ENCODE measurements at places on chromosomes 4 and X.

DNA sequence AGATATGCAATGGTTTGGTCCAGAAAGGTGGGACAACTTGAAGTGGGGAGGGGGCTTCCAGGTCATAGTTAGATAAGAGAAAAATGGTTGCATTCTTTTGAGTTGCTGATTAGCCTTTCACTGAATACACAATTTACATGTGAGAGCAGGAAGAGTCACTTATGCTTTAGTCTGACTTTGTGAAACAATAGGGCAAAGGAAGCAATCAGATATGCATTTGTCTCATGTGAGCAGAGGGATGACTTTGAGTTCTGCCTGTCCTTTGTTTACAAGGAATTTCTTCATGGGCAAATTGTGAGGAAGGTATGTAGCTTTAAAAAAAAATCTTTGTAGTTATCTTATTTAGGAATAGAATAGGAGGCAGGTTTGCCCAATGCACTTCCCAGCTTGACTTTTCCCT, 12.9 kb downstream of the SMIM9 start:
- no peak for DNase-seq

GRCh38 chr4:2092669-2093053, 33.5 kb downstream of the NAT8L start:
- DNase-seq: no peak

- no peak for DNase-seq
These were observed 33.8 kb upstream of the LRBA start for GRCh38 chr4:151048913-151049312.

DNA sequence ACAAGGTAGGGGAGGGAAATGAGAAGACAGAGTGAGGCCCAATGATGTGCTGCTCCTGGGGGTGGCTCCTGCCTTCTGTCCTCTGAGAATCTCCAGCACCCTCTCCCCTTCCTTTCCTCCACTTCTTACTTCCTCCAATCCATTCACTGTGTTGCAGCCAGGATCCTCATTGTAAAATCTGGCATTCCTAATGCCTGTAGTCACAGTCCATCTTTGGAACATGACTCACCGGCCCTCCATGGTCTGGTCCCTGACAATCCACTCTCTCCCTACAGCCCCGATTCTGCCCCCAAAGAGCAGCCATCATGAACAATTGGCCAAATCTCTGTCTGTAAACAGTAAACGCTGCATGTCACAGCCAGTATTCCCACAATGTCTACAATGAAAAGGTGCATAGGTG, 72.9 kb downstream of the CLNK start:
- DNase-seq: no peak

- DNase-seq: no peak
These were observed at the start of gene DMP1 for GRCh38 chr4:87649980-87650379. TSS of gene DMP1 (plus strand) at chr4:87650280. CDS start at chr4:87656493, 6,213 bp downstream.

- DNase-seq: no peak
These were observed 8.0 kb upstream of the CCDC110 start for GRCh38 chr4:185479507-185479971.

- no peak for DNase-seq
These were observed 147.9 kb upstream of the CTSO start for GRCh38 chr4:156101571-156101970.

DNA sequence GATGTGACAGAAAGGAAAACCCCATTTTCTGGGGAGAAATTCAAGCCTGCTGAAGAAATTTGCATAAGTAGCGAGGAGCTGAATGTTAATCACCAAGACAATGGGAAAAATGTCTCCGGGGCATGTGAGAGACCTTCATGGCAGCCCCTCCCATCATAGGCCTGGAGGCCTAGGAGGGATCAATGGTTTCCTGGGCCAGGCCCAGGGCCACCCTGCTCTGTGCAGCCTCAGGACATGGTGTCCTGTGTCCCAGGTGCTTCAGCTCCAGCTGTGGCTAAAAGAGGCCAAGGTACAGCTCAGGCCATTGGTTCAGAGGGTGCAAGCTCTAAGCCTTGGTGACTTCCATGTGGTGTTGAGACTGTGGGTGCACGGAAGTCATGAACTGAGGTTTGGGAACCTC, 31.2 kb downstream of the ETDB start:
- no peak for DNase-seq

DNA sequence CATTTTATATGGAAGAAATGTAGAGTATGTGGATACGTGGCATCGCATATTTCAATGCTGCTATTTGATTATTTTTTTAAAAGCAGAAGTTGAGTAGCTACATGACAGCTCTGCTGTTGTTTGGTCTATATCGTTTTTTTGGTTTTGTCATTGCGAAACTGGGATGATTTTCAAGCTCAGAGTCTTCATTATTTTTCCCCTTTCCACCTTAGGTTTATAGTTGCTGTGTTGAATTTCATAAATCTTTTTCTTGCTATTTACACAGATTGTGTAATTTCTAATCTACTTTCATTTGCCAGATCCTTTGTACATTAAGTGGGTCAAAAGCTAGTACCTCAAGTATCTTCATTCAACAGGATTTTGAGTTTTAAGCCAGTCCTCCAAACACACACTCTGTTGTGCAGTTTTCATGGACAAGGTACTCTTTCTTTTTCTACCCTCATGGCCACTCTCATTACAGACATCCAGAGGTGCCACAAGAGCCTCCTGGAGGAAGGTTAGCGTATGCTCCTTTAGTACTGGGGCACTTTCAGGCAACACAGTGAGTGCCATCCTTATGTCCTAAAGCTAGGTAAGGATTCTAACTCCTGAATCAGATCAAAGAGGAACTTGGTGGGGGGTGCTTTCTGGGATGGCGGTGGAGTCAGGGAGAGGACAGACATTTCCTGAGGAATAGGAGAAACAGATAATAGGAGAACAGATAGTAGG, 123.2 kb downstream of the FHIP1A start:
- no peak for DNase-seq

DNA sequence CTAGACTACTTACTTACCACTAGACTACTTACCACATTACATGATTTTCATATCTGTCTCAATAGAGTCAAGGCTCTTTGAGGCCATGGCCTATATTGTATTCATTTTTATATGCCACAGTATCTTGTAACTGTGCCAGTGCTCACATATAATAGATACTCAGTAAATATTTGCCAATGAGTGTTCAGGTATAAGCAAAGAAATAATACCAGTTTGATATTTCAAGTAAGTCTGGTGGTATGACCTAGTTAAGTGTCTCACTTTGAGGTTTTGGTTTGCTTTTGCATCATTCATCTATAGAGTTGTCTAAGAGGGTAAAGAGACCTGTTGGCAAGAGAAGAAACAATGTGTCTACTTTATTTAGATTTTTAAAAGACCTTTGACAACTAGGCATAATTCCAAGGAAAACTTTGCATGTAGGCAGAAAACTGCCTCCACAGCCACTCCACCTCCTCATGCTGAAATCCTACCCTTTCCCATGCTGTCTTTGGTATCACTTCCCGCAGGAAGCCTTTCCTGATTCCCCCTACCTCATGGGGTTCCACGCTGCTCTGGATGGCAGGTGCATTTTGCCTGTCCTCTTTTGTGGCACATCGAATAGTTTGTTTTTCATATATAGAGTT, 91.3 kb upstream of the KLHL13 start:
- DNase-seq: no peak

DNA sequence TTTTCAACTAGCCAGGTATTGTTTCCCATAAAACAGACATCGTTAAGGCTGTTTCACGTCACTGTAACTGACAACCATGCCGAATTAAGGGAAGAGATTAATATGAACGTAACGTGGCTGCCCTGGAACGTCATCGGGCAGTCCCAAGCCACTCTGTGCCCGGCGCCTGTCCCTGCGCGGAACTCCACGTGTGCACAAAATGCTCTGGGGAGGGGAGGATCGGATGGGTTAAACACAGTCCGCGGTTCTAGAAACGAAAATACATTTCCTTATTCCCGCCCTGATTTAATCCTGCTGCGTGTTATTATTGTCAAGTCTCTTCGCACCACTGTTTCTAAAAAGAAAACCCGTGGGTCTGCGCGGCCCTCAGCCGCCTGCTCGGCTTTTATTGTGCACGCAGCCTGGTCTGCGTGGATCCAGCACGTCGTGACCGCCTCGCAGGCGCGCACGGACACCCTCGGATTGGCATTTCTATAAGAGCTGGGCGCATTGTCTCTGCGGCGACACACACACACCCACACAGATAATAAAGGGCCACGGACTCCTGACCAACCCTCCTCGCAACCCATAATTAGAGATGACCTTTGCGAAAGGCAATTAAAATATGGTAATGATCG, 69.6 kb upstream of the BCOR start:
- no peak for DNase-seq

- DNase-seq: no peak
These were observed 1084.9 kb downstream of the RPA4 start for GRCh38 chrX:97968376-97969163.

GRCh38 chr4:167581449-167581965, 347.2 kb upstream of the SPOCK3 start:
- DNase-seq: no peak

DNA sequence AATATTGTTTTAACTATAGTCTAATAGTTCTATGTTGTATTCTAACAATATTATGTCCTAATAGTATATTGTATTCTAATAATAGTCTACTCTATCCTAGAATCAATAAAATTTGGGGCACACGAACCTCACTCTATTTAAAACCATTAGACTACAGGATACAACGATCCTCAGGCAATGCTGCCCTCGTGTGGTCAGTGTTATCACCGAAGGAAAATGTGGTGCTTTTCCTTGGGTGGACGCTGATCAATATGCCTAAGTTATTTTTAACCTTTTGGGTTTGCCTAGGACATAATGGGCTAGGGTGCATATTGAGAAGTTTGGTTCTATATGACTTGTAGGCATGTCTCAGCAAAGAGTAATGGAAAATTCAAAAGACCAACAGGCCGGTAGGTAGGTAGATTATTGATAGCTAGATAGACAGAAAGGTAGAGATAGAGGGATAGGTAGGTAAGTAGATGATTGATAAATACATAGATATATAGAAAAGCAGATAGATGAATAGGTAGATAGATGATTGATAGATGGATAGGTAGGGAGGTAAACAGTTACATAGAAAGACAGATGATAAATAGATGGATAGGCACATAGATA, 75.1 kb downstream of the PRKX start:
- DNase-seq: no peak

GRCh38 chr4:53119680-53120079, 246.2 kb downstream of the SCFD2 start:
- no peak for DNase-seq

GRCh38 chr4:180637616-180638015, 1605.6 kb upstream of the TENM3 start:
- no peak for DNase-seq

GRCh38 chrX:31200430-31200829, 128.6 kb upstream of the FTHL17 start:
- no peak for DNase-seq

GRCh38 chr4:22515888-22516541, at the start of gene ADGRA3:
TSS of gene ADGRA3 (minus strand) at chr4:22516066. CDS start at chr4:22515784, 282 bp downstream.
- DNase-seq: no peak

GRCh38 chr4:185513489-185514181, 21.7 kb downstream of the PDLIM3 start:
- DNase-seq: no peak

GRCh38 chr4:176927664-176928063, 134.9 kb upstream of the VEGFC start:
- no peak for DNase-seq

DNA sequence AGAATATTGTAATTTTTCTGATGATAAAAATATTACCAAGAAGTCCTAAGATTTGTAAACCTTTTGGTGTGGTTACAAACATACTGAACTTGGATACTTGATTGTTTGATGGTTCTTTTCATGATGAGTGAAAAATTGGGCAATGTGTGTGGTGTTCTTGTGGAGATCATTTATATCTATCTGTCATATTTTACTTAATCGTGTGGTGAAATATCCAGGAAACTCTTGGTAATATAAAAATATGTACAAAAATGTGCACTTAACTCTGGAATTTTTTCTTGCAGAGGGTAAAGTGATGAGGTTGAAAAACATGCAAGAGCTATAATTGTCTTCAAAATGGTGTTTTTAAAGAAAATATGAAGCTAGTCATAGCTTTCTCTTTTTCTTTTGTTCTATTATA, 2.8 kb downstream of the DCUN1D4 start:
- no peak for DNase-seq

DNA sequence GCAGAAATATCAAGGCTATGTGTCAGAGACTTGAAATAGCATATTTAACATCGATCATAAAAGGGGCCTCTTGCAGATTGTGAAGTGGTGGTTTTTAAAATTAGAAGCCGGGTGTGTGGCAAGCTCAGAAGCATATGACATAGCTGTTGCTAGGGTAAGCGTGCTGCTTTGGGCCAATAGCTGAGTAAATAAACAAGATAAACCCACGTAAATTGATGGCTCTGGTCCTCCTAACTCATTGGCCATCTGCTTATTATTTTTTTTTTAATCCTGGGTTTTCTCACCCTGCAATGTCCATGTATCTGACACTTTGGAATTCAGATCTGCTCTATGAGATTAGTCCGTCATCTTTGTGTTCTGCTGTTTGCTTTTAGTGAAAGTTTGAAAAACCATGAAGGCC, 32.6 kb upstream of the STOX2 start:
- no peak for DNase-seq

DNA sequence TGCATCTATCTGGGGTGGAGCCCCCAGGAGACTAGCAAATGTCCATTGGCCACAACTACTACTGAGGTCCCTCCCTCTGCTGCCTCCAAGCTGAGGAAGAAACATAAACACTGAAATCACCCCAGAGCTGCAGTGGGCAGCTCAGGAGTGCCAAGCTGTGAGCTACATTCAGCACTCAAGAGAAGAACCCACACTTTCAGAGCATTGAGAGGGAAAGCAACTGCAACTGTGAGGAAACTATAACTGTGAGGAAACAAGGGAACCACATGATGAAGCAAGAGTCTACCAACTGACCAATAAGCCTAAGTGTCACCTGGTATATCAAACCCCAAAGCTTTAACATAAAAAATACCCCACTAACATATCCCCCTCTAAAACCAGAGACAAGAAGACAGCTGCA, 373.5 kb upstream of the TACR3 start:
- no peak for DNase-seq

DNA sequence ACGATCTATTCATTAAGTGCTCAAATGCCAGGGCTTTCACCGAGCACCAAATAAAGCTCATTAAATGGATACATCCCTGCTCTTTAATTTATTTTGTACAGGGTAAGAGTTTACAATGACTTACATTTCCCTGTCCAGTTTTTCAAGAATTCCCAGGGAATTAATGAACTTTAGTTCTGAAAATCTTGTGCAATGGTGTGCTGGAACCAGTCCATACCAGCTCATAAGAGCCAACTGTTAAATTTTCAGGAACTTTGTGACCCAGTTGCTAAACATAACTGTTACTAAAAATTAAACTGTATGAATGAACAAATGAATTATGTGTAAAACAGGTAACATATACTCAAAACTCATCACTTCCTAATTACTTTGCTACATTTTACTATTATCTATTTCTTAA, 191.7 kb upstream of the RASGEF1B start:
- DNase-seq: no peak

- DNase-seq: no peak
These were observed 33.3 kb upstream of the SULT1B1 start for GRCh38 chr4:69793732-69794131.

DNA sequence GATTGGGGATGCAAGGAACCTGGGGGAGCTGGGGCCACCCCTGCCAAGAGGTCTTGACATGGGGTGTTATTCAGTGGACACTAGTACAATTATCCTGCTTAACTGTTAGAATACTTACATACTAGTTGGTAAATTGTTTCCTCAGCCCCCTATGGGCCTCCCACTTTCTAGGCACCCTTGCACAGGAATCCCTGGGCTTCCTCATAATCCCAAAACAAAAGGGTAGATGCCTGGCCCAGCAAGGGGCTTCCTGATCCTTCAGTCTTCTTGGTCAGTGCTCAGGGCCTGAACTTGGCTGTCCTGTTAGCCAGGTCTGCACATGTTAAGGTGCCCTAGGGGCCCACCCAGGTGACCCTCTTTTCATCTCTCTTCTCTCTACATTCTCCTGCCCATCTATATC, 48.7 kb upstream of the MSX1 start:
- DNase-seq: no peak

Measured in stimulated activated CD8-positive, alpha-beta memory T cell treated with anti-CD3 and anti-CD28 coated beads, Interleukin-4, amount 100 ng/mL, for 4 hours (primary cell).